ENCODE measurements at places on chromosomes 3 and 15.

GRCh38 chr3:48194446-48195071 is 6.3 kb upstream of the CDC25A start:
- peak; percentile 20 for DNase-seq

- no peak for DNase-seq
These were observed 160.4 kb downstream of the CHL1 start for GRCh38 chr3:356952-357351.

- DNase-seq: no peak
These were observed 72.7 kb downstream of the NUP210 start for GRCh38 chr3:13347390-13347950.

GRCh38 chr3:13706451-13706850 is 157.5 kb downstream of the FBLN2 start:
- DNase-seq: no peak

- DNase-seq: no peak
These were observed 106.3 kb downstream of the PDCD6IP start for GRCh38 chr3:33904730-33905129.

GRCh38 chr15:69232765-69233164 is 65.9 kb upstream of the PAQR5 start:
- no peak for DNase-seq

GRCh38 chr3:128354788-128355542 is 111.7 kb downstream of the DNAJB8 start:
- no peak for DNase-seq

GRCh38 chr3:153889905-153890334 is 231.3 kb upstream of the ARHGEF26 start:
- DNase-seq: no peak

DNA sequence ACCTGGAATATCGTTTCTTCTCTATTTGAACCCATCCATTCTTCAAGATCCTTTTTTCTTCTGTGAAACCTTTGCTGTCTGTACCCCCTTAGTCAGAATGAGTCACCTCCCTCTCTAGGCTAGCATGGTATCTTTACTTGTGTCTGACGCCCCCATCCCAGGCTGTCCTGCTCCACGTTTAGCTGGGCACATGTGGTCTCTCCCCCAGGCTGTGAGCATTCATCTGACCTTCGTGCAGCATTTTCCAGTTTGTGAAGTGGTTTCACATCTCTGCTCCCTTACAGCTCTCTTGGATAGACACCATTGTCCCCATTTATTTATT is 14.3 kb upstream of the TLE3 start:
- DNase-seq: no peak

- no peak for DNase-seq
These were observed 37.5 kb downstream of the CD86 start for GRCh38 chr3:122092460-122093165.

GRCh38 chr15:91694131-91694830 is 159.2 kb upstream of the SLCO3A1 start:
- no peak for DNase-seq

GRCh38 chr3:186940967-186941366 is 10.6 kb downstream of the ST6GAL1 start:
- DNase-seq: no peak

DNA sequence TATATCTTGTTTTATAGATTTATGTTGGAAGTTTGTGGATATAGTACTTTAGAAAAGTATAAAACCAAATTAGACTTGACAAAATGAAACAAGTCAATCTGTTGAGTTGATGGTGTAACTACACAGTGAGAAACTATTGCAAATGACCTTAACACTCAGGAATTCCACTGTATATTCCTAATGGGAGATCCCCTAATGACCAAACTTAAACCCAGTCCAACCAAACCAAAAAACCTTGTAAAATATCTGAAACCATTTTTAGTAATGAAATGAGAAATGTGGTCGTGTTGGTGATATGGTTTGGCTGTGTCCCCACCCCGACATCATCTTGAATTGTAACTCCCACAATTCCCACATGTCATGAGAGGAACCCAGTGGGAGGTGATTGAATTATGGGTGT is 31.9 kb upstream of the ATP13A3 start:
- DNase-seq: no peak

DNA sequence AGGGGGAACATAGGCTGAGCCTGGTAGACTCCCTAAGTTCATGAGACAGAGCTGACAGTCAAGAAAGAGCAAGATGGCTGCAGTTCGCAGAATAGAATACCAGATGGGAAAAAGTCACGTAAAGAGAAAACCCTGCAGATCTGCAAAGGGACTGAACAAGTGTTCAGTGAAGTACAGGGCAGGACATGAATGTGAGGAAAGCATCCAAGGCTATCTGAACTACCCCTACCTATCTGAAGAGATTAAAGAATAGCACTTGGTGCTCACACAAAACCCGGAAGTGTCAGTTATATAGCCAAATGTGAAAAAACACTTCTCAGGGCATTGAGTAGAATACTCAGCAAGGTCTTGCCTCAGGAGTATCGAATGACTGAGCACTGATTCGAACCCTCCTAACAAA is 44.0 kb downstream of the GOLGB1 start:
- no peak for DNase-seq

GRCh38 chr3:66101901-66102300 is 63.2 kb upstream of the MAGI1 start:
- no peak for DNase-seq

- DNase-seq: no peak
These were observed 47.7 kb upstream of the GRIP2 start for GRCh38 chr3:14587740-14588360.

Measured in NCI-H187 (cell line).